GM12865 (cell line): ENCODE measurements at places on chromosomes 6 and 20.

- no peak for DNase-seq
These were observed 92.2 kb upstream of the RSPO3 start for GRCh38 chr6:127026247-127026646.

DNA sequence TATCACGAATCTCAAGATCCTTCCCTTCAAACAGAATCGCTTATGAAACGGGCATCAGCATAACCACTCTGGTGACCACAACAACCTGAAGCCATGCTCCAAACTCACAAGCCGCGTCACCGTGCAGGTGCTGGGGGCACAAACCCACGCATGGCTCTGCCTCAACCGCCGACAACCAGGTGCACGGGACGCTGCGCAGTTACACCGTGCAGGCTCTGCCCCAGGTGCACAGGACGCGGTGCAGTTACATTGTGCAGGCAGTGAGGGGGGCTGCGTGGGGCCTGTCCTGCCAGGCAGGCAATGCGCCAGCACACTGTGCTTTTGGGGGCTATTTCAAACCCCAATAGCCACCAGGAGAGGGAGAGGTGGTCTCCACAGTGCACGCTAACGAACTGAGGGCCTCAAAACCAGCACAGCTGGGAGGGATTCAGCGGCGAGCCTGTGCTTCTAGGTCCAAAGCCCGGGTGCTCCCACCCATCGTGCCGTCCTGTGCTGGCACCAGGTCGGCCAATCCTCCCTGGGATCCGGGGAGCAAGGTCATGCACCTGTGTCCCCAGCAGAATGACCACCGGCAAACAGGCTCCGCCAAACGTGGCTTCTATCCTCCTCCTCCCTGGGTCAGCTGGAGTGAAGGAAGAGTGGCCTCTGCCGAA lies 35.8 kb downstream of the ZBTB46 start:
- DNase-seq: no peak

DNA sequence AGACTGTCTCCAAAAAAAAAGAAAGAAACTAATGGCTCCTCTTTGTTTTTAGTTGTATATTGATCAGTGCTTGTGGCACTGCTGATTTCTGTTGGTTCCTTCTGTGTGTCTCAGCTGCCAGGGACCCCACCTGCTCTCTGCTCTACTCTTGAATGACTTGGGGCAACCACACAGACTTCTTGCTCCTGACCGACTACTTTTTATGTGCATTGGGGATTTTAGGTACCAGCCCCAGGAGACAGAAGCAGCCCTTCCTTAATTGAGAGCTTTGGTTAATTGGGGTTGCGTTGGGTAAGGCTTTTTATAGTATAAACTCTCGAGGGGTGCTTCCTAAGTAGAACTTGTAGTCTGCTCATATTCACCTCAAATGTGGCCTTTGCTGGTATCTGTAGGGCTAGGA lies 6.9 kb downstream of the STK35 start:
- DNase-seq: peak; percentile 23

- peak; percentile 62 for DNase-seq
These were observed 55.3 kb upstream of the BTN3A2 start for GRCh38 chr6:26309731-26310142.

DNA sequence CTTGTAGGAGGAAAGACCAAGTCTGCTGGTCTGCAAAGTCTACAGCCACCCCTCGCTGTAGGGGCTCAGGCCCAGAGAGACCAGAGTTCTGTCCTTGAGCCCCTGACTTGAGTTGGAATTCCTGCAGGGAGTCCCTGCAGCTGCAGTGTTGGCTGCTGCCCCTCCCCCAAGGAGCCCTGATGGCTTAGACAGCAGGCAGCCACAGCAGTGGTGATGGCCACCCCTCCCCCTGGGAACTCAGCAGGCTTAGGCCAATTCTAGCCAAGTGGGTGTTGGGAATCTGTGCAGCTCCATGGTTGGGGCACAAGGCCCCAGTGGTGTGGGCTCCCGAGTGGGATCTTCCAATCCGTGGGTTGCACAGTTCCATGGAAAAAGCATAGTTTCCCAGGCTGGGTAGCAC lies 345.4 kb downstream of the CD109 start:
- DNase-seq: no peak

- DNase-seq: no peak
These were observed 107.1 kb downstream of the MRPL14 start for GRCh38 chr6:44020148-44020547.

DNA sequence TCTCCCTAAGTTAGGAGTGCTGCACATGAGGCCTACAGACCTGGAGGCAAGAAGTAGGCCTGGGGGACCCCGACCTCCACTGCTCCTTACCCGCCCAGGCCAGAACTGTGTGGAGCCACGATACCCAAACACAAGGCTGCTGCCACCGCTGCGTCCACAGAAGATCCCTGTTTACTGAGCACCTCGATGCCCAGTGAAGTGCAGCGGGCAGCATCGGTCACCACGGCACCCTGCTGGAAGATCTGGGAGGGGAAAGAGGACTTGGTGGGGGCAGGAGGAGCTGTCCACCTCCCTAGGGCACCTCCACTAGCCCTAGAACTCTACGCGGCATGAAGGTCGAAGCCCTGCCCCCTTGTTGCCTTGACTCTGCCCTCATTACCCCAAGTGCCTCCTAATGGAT lies 9.9 kb downstream of the GGT7 start:
- DNase-seq: no peak

DNA sequence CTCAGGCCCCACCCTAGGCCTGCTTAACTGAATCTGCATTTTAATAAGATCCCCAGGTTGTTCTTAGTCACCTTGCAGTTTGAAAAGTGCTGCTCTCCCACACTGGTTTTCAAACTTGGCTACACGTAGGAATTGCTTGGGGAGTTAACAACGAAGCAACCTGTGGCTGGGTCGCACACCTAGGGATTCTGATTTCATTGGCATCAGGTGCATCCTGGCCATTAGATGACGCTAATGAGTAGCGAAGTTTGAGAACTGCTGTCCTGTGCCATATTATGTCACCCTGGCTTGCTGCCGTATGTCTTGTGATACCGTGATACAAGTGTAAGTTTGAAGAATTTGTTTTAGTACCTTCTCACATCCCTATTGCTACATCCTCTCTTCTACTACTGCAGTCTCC lies 28.2 kb upstream of the FUCA2 start:
- no peak for DNase-seq

GRCh38 chr6:37507690-37508421 lies 8.2 kb upstream of the CCDC167 start:
- DNase-seq: peak; percentile 79

GRCh38 chr20:58889334-58889760 lies 36.8 kb downstream of the GNAS start:
- no peak for DNase-seq

DNA sequence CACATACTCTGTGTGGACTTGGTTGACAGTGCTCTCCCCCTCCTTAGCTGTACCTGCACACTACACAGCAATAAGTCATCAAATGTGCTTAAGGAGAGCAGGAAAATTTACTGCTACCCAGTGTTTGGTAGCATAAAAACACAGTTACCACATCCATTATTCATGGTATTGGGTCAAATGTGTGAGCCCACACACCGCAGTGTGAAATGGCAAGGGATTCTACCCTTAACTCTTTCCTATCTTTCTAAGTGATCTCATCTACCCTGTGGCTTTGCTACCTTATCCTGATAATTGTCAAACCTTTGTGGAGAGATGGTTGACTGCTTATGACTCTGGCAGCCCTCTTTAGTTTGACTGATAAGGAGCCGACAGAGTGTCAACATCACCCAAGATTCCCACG lies 47.6 kb downstream of the STX11 start:
- DNase-seq: no peak
